ENCODE measurements at places on chromosomes 12 and 14.

GRCh38 chr12:106214571-106214970, 33.2 kb downstream of the CKAP4 start:
- no peak for DNase-seq

DNA sequence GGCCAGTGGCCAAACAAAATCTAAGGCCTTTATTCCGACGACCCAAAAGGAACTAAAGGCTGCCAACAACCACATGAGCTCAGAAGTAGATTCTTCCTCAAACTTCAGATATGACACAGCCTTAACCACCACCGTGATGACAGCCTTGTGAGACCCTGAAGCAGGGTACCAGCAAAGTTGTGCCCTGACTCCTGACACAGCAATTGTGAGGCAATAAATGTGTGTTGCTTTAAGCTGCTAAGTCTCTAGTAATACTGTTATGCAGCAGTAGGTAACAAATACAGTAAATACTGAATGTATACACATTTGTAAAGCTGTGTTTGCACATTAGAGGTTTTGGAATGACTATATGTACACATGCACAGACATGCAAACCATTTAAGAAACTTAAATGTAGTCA, 10.7 kb upstream of the SLC6A13 start:
- DNase-seq, result no peak

DNA sequence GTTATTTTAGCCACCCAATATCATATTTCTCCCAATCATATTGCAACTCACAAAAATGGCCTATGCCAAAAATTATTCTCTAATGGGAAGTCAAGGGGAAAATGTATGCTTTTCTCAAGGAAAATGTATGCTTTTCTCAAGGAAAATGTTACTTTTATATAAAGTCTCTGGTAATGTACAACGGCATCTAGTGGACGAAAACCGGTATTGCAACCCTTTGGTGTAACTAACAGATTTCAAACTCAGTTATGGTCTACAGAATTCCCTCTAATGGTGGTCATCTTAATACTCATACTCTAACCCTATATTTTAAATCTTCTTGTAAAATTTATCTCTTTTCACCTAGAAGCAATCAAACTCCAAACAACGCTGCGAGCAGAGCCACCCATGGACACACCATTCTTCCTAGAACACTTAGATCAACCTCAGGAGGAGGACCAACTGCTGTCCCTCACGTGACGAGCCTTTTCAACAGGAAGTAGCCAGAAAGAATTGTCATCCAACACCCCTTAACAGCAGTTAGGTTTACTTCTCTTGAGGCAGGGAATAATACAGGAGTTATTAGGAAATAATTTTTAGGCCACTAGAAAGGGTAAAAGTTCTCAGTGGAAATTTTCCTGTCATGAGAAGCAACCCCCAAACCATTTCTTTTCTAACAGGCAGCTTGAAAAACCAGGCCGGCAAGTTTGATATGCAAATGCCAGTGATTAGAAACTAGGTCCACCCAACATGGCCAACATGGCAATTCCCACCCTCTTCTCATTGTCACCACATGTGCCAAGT, 20.1 kb downstream of the APOBEC1 start:
- DNase-seq, result no peak

- DNase-seq, result no peak
Observed at GRCh38 chr12:66541426-66541825, 137.4 kb downstream of the GRIP1 start.

DNA sequence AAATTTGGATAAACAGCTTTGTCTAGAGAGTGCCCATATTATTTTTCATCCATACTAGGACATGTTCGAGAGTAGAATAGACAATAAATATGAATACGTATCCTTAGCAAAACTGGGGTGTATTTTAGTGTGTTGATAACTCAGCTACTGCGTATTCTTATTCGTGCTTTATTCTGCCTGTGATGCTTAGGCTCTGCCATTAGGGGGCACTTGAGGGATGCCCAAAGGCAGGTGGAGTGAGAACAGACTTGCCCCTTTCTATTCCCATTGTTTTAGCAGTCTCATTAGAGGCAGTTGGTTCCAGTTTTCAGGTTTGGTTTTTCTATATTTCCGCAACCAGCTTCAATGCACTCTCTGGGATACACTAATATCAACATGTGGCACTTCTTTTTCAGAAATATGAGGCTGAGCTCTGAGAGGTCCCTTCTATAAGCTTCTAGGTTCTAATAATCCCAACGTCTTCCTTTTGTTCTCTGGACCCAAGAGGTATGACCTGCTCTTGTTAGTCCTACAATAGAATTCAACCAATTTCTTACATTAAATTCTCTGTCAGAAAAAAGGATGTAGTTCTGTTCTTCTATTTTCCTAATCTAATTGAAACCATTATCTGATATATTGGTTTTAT, 985.7 kb upstream of the FBXO33 start:
- DNase-seq, result no peak

DNA sequence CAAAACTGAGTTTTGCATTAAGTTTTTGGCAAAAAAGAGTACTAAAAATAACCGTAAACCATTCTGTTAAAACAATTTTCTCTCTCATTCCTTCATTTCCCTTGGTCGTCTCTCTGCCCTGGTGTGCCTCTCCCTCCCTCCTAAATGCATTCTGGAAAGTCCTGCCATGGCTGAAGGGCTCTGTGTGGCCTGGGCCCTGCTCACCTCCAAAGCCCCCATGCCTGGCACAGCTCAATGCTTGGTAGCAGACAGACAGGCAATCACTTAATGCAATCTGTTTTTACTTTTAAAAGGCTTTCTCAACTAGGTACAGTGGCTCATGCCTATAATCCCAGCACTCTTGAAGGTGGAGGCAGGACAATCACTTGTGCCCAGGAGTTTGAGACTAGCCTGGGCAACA, 47.8 kb downstream of the CDC42BPB start:
- DNase-seq, result no peak

- DNase-seq, result no peak
Observed at GRCh38 chr12:67890726-67891258, 98.5 kb upstream of the IFNG-AS1 start.

- DNase-seq, result no peak
Observed at GRCh38 chr12:48459259-48459658, 13.1 kb upstream of the ANP32D start.

DNA sequence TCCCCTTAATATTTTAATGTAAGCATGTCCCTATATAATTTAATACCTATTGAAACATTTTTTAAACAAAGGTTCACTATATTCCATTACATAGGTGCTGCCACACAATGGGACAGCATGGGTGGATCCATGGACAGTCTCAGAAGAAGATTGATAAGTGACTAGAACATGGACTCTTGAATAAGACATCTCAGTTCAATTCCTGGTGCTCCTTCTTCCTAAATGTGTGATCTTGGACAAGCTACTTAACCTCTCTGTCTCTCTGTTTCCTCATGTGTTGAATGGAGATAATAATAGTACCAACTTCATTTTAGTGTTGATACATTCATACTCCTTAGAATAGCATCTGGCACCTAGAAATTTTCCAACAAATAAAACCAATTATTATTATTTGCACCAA, 1.1 kb upstream of the ART4 start:
- no peak for DNase-seq

- no peak for DNase-seq
Observed at GRCh38 chr12:43696154-43696553, 62.4 kb downstream of the PUS7L start.

DNA sequence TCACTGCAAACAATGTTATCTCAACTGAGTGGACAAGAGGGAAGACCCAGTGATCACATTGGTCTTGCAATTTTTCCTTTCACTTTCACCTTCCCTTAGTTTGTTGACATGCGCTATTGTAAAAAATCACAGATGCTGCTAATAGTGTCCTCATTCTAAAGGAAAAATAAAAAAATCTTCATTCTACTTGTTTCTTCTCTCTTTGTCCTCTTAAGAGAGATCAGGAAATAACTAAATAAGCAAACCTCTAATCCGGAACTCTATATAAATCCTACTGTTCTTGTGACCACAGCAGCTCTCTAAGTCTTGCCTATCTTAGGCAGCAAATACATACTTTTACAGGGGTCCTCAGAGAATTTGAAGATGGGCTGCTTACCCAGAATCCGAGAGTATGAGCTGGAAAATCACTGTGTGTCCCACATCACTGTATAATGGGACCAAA, 257.7 kb downstream of the NAV3 start:
- DNase-seq, result no peak

DNA sequence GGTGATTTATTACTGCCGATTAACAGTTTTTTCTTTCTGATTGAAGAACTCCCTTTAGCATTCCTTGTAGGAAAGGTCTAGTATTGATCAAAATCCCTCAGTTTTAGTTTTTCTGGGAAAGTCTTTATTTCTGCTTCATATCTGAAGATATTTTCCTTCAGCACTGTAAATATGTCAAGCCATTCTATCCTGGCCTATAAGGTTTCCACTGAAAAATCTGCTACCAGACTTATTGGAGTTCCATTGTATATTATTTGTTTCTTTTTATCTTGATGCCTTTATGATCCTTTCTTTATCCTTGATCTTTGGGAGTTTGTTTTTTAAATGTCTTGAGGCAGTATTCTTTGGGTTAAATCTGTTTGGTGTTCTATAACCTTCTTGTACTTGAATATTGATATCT, 55.0 kb upstream of the TMTC1 start:
- DNase-seq, result no peak

DNA sequence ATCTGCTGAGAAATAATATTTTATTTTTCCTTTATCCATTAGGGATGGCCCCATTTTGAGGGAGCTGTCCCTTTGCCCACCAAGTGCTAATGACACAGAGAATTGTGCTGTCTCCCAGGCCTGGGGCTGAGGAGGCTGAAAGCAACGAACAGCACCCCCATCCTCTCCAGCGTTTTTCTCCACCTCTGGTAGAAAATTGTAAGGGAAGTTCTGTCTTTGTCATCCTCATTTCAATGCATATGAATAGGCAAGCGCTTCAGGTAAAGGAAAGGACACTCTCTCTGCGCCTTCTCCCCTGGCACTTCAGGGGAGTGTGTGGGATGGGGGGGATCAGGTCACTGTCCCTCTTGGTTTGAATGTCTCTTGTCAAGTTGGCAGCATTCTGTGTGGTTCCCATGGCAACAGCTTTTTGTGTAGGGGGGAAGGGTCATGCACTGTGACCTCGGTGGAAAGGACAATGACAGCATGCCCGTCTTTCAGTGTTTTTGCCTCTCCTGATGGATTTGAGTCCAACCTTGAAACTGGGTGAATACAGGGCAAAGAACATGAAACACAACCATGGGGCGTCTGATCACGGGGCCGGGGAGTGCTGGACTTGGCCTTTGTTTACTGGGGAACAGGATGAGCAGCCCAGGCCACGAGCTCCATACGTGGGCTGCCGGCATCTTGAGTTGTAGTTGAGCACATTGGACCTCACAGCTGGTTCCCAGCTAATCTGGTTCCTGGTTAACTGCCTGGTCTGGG, 230.2 kb downstream of the VRK1 start:
- no peak for DNase-seq

DNA sequence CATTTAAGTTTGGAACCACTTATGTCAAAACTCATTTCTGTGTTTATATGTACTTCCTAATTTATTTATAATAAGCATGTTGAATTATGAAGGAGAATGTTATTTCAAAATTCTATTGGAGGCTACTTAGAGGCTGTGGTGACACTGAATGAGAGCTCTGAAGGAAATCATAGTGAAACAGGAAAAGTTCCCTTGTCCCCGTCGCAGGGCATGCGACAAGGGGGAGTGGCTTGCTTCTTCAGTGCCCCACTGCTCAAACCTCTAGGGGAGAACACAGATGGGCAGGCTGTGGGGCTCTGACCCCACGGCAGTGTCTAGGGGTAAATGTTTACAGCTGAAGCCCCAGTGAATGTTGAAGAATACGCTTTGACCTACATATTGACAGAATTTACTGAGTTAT, 261.9 kb downstream of the RAD51B start:
- no peak for DNase-seq

GRCh38 chr12:121182222-121182893, 27.6 kb upstream of the P2RX4 start:
- no peak for DNase-seq

DNA sequence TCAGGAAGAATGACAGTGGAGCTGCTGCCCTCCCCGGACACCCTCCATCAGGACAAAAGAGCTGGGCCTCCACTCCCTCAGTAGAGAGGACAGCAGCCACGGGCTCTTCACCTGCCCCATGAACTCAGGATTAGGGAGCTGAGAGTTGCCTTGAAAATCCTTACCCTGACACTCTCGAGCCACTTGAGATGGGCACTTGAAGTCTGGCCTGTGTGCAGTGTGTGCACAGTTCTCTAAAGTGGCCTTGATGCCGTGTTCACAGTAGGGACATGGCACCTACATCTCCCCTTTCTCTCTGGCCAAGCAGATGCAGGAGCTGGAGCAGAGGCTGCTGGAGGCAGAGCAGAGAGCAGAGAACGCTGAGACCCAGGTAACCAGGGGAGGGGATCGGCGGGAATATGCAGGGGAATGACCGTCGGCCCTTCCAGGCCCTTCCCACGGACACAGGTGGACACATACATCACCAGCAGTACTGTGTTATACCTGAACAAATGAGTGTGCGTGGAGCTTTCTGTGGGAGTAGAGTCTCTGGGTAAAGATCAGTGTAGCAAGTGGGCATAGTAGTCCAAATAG, 22.5 kb downstream of the PLEKHH1 start:
- DNase-seq, result no peak

GRCh38 chr14:34796902-34797301, 78.3 kb downstream of the BAZ1A start:
- no peak for DNase-seq

- DNase-seq, result no peak
Observed at GRCh38 chr12:133235401-133236112, at the start of gene ANHX. TSS of gene ANHX (minus strand) at chr12:133235877. CDS start at chr12:133234356, 1,521 bp downstream.

DNA sequence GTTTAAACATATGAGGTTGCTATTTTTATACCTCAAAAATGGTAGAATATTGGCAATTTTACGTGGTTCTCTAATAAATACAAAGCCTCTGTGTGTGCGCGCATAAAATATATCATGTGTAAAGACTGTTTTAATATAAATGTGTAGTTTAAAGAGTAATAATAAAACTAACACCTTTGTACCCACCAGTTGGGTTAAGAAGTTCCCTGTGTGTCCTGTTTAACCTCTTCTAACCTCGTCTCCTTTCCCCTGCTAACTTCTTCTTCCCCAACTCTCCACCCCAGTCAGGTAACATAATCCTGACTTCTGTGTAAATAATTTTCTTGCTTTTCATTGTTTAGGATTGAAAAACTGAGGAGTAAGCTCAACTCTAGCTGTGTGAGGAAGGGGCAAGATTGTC, 47.6 kb upstream of the PSMA6 start:
- no peak for DNase-seq

- DNase-seq, result no peak
Observed at GRCh38 chr14:105120056-105120455, 48.5 kb downstream of the JAG2 start.

- peak; percentile 91 for DNase-seq
Observed at GRCh38 chr14:73728717-73729330, 14.6 kb upstream of the PNMA1 start.

DNA sequence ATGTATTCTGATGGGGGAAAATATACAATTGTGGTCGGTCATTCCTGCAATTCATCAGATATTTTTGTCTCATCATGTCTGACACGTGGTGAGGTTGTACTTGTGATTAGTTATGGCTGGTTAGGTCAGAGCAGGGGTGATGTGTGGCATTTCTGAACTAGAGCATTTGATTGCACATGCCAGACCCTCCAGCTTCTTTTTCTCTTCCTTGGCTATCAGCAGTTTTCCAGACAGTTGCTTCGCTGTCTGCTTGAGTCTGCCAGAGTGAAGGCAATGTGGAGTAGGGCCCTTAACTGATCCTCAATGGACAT, 25.9 kb downstream of the TMEM117 start:
- DNase-seq, result no peak

- no peak for DNase-seq
Observed at GRCh38 chr14:103087343-103087835, 3.4 kb downstream of the LBHD2 start.
